Foreskin keratinocyte (primary cell): ENCODE measurements at places on chromosomes 2 and 18. TPM values are rescaled to one million over a fixed set of nuclear protein-coding genes. Genes with fewer than 3 reads are reported as not detected.

GRCh38 chr18:35127201-35127600 lies 86.0 kb downstream of the MAPRE2 start:
- DNase-seq, result no peak

GRCh38 chr2:23073671-23074070 lies 311.3 kb upstream of the KLHL29 start:
- DNase-seq, result no peak

- no peak for DNase-seq
Observed at GRCh38 chr2:63378589-63378988, 209.7 kb downstream of the WDPCP start.

DNA sequence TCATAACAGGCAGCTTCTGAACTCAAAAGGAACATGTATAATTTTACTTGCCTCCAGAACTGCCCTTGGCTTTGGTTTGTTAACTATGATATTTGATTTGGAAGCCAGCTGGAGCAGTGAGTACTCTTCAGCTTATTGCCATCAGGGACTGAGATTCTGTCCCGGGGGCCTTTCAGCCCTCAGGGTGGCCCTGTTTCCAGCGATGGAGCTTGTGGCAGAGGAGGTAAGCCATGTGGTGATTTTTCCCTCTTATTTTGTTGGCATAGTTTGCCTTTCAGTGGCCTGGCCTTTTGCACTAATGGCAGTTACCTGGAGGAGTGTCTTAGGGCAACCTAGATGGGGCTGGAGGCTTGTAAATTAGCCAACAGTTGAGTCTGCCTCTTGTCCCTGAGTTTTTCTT lies 1955.0 kb upstream of the LRRTM1 start:
- no peak for DNase-seq

DNA sequence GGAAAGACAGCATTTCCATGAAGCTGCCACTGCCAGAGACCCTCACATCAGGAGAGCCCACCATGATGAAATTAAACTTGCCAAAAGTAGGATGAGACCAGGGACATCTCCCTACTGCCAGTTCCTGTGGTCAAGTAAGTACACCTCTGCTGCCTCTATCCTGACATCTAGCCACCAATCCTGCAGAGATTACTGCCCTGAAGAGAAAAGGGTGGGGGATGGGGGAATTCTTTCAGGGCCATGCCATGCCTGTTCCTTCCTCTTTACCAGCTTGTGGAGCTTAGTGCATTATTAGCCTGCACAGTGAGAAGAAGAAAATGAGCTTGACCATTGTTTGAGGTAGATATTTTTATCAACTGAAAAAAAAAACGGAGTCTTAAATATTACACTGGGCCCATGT lies 397.2 kb upstream of the CDH2 start:
- no peak for DNase-seq

DNA sequence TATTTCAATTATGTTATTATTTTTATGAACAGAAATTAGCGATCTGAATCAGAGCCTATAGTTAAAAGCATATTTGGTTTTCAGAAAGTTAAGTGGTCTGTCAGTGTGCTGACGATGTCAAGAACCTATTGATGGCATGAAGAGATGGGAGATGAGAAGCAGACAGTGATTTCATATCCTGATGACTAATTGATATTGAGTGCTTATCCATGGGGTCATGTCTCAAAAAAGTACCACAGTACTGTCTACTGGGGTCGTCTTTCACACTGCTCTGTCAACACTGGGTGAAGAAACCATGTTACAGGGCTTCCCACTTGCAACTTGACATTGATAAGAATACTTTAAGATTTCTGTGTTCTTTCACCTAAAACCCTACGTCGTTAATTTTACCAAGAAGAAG lies 297.1 kb downstream of the AFF3 start:
- no peak for DNase-seq

- DNase-seq, result no peak
Observed at GRCh38 chr2:150698016-150698661, 210.7 kb upstream of the RND3 start.

DNA sequence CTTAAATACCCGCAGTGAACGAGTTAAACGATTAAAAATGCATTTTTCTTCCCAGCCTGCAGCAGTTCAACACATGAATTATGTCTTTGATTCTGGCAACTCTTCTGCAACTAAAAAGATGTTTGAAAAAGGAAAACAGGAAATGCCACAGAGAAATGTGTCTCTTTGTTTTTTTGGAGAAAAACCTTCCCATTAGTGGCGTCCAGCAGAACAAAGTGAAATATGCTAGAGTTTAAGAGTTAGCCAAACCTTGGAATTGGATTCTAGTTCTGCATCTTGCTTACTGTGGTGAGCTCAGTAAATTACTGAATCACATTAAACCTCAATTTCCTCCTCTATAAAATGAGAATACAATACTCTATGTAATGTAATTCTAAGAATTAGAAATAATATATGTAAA lies 900.2 kb upstream of the ACVR2A start:
- no peak for DNase-seq

DNA sequence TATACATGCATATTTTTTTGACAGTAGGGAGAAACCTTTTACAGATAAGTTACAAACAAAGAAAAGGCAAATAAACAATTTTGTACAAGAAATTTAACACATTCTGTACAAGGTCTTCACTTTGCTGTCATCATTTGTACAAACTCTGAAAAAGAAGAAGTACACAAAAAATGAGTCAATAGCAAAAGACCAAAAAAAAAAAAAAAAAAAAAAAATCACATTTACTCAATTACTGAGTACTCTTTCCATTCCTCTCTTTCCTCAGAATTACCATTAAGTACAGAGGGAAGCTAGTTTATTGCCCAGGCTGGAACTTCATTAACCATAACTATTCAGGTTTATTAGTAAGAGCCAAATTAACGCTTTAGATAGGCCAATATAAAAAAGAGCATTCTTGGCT lies 5.6 kb upstream of the STPG4 start:
- no peak for DNase-seq

DNA sequence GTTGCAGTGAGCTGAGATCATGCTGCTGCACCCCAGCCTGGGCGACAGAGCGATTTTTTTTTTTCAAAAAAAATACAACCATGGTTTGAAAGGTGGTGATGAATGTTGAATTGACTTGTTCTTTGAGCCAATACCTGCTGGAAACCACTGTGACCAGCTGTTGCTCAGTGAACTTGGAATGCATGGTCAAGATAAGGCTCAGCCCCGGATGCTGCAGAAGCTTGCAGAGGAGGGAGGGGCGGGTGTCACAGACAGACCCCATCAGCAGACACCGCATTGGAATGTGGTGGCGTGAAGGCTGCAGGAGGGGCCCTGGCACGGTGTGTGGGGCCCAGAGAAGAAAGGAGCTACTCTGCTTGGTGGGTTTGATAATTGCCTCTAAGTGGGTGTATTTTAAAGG lies 91.6 kb downstream of the ITGB1BP1 start:
- peak; percentile 64 for DNase-seq

DNA sequence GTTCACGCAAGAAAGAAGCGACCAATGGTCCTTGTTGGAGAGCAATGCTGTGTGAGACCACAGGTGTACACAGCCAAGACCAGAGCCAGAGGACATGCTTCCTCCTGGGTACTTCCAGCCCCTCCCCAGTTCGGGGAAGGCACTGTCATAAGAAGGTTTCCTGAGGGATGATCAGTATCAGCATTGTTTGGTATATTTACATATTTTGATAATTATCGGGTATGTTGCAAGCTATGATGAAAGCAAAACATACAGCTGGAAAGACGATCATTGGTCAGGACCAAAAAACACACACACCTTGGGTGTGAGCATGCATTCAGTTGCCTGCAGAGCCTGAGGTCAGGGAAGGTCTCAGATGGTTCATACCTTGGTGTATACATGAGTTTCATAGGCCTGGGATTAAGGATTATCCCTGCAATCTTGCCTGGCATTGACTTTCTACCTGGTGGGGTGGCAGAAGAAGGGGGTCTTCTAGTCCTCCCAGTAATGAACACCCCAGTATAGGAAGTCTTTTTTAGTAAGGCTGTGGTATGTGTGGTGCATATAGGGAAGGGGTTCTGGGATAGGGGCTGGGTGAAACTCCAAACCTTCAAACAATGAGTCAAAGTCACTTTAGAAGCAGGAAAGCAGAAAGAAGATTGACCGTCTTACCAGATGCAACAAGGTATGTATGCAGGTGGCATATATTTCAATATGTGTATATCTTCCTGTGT lies 2.9 kb downstream of the SERPINB2 start:
- DNase-seq, result peak; percentile 63

GRCh38 chr2:116687371-116687770 lies 1127.1 kb upstream of the DDX18 start:
- DNase-seq, result no peak

GRCh38 chr2:208294482-208295024 lies 28.5 kb downstream of the PIKFYVE start:
- no peak for DNase-seq

- DNase-seq, result no peak
Observed at GRCh38 chr2:118010473-118010872, 3.4 kb downstream of the CCDC93 start.

GRCh38 chr2:137220438-137220993 lies 455.2 kb downstream of the THSD7B start:
- peak; percentile 89 for DNase-seq

GRCh38 chr18:76981396-76981968 lies 151.1 kb downstream of the MBP start:
- no peak for DNase-seq

GRCh38 chr2:170362313-170362870 lies 184.4 kb downstream of the MYO3B start:
- no peak for DNase-seq

GRCh38 chr18:11667578-11667977 lies 21.5 kb upstream of the GNAL start:
- DNase-seq, result no peak

GRCh38 chr2:30266051-30266621 lies 34.8 kb downstream of the LBH start:
- no peak for DNase-seq

DNA sequence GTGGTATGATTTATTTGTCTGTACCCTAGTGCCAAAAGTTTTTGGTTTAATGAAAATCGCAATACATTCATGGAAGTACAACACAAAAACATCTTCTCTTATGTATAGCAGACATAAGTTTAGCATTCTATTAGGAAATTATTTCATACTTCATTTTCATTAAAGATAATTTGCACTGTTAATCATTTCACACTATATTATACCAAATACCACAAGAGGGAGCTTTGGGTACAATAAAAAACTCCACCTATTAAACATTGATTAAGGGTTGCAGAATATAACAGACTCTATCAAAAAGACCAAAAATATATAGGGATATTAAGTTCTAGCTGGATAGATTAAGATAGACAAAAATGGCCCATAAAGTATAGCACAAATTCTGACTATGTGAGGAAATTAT lies 79.0 kb downstream of the SLC66A3 start:
- no peak for DNase-seq

DNA sequence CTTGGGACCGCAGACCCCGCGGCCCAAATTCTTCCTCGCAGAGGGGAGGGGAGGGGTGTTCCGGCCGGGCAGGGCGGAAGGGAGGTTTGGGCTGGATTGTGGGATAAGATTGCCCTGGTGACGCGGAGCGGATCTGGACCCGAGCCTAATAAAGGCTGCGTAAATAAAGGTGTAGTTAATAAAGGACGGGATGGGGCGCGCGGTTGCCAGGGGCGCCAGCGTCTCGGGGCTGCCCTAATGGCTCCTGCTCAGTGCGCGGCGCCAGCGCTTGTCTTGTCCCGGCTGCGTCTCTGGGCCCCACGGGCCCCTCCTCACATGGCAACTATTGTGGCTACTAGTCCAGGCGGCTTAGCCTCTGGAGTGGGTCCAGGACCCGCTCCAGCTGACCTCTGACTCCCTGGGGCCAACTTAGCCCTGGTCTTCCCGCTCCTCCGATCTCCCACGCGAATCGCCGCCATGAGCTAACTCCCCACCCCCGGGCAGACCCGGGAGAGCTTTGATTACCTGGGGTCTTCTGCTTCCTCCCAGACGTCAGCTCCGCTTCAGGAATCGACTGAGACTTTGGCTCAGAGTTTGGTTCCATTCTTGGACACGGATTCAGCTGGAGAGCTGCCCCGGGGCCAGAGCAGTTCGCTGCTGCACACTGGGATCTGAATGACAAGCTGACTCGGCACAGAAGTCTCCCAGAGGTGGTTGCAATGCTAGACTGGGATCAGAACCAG lies 36.5 kb downstream of the SLC25A52 start:
- no peak for DNase-seq

DNA sequence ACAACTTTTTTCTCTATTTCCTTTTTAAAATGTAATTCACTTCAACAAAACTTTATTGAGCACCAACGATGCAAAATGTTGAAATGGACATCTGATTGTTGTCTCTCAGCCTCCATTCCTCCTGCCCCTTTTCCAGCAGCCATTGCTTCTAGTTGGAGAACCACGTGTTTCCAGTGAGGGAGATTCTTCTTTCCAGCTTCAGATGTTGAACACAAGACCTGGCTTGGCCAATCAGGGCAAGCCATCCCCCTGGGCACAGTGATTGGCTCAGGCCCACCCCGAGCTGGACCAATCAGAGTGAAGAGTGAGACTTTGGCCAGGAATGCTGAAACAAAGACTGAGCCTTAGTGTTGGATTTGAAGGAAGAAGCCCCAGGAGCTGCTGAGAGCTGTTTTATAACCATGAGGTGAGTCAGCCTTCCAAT lies 59.0 kb downstream of the E2F6 start:
- DNase-seq, result peak; percentile 66

DNA sequence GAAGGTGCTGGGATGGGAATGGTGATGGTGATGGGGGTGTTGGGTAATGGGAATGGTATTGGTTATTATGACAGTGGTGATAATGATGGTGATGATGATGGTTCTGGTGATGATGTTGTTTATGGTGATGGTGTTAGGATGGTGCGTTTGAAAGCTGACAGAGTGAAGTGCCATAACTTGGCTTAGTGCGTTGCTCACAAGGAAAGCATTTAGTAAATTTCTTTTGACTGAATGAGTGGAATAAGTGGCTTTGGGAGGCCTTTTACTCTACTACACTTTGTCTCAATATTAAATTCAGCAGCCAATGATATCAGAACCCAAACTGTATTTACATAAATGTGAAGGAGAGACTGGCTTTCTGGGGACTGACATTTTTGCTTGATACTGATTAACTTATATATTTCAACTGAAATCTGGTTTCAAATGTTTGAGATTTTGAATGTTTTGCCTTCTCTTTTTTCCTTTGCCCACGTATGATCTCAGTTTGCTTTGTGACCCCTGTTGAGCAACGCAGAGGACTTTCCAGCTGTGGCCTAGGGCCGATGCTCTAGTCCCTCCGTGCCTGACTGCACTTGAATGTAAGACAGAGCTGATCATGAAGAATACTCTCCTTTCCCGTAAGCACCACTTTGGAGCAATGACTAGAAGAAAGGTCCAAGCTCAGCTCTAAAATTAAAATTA lies 128.5 kb upstream of the SH3BP4 start:
- DNase-seq, result no peak

The CTNNA2 gene
- polyA plus RNA-seq, result not detected in 2 replicates

The PPIG gene
- polyA plus RNA-seq, result 24.0 and 31.2 TPM in 2 replicates

The SKOR2 gene
- polyA plus RNA-seq, result not detected in 2 replicates

The IL18R1 gene
- polyA plus RNA-seq, result 0.60 and 1.2 TPM in 2 replicates

The NTSR2 gene
- not detected in 2 replicates for polyA plus RNA-seq

The CEP68 gene
- 4.2 and 4.7 TPM in 2 replicates for polyA plus RNA-seq

The FAM228A gene
- 0.67 and 0.73 TPM in 2 replicates for polyA plus RNA-seq

The ONECUT2 gene
- polyA plus RNA-seq, result under 0.01 TPM in 2 replicates

The IL18RAP gene
- not detected in 2 replicates for polyA plus RNA-seq

The PLA2R1 gene
- polyA plus RNA-seq, result 2.9 and 4.5 TPM in 2 replicates

The GALNT3 gene
- polyA plus RNA-seq, result 40.8 and 48.7 TPM in 2 replicates

The NLRC4 gene
- not detected in 2 replicates for polyA plus RNA-seq

The AGXT gene
- polyA plus RNA-seq, result not detected in 2 replicates

The CCBE1 gene
- 17.2 and 31.3 TPM in 2 replicates for polyA plus RNA-seq

The ADNP2 gene
- polyA plus RNA-seq, result 5.7 and 7.0 TPM in 2 replicates

The ZNF397 gene
- polyA plus RNA-seq, result 4.2 and 4.9 TPM in 2 replicates
